GM04503 (cell line): ENCODE measurements at places on chromosomes 3 and 15.

GRCh38 chr15:71278989-71279756 is 163.9 kb downstream of the THSD4 start:
- peak; percentile 79 for DNase-seq

DNA sequence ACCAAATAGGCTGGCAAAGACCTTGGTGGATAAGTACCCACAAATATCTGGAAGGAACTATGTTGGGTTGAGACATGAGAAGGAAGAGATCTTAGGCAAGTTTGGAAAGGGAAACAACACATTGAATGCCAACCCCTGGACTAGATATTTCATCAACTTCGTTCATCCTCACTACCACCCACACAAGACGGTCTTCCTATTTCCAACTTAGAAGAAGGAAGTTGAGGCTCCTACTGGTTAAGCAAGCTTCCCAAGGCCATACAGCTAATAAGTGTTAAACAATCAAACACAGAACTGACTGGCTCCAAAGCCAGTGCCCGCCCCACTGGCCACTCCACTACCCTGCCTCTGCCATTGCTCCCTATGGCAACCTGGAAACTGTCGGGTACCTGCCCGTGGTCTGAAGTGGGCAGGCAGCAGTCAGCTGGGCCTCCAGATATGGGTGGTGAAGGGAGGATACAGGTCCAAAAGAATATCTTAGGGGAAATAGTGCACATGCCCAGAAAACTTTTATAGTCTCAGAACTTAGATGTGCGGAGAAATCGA is 94.9 kb downstream of the LIPC start:
- no peak for DNase-seq

DNA sequence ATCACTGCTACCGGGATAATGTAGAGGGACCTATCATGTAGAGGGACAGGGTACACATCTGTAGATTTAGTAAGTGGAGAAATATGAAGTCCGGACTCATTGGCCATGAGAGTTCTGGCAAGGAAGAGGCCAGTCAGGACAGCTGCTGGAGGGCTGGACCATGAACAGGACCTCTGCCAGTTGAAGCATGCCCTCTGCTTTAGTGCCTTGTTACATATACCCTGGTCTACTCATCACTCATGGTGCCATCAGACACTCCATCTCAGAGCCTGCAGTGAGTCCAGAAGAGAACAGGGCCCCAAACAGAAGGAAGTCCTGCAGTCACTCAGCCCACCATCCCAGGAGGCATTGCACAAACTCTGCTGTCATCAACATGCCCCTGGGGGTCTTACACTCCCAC is 54.7 kb upstream of the CA12 start:
- DNase-seq: no peak

DNA sequence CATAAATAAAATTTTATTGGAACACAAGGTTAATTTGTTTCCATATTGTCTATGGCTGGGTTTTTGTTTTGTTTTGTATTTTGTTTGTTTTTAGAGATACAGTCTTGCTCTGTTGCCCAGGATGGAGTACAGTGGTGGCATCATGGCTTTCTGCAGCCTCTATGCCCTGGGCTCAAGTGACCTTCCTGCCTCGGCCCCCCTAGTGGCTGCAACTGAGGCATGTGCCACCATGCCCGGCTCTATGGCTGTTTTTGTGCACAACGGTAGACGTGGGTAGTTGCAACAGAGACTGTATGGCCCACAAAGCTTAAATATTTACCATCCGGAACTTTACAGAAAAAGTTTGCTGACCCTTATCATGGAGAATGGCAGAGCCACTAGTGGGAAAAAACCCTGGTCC is 46.8 kb upstream of the C3orf70 start:
- no peak for DNase-seq

DNA sequence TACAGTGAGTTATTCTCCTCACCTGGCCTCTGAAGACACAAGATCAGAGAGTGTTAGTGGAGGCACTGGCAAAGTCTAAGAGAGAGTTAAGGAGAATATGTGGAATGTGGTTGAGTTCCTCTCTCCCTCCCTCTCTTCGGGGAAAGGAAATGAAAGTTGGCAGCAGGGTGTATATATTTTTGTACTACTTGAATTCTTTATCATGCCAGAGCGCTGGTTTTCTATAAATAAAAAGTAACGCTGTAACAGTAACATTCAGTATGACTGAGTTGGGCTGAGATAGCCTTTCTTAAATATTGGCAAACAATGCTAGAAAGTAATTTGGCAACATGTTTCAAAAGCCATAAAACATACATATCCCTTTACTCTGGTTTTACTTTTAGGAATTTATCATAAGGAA is 77.5 kb upstream of the TNFAIP8L3 start:
- peak; percentile 18 for DNase-seq

DNA sequence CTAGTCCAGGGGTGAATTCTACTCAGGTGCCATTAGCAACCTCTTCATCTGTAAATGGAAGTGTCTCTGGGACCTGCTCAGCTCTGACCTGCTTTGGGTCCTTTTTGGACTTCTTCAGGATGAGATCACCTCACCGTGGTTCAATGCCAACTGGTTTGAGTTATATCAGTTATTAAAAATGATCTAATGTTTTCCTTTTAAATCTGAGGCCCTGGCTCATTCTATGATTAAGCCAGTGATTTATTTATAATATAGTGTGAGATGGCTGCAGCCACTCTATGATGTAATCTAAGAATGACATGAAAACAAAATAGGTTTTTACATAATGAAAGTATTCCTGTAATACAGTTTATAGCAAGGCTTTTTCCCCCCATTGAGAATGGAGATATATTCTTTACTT is 79.4 kb downstream of the LPP start:
- no peak for DNase-seq
